D341Med (cell line): ENCODE measurements at places on chromosomes 4 and X.

- no peak for DNase-seq
These were observed 115.1 kb upstream of the PITX2 start for GRCh38 chr4:110737931-110738330.

DNA sequence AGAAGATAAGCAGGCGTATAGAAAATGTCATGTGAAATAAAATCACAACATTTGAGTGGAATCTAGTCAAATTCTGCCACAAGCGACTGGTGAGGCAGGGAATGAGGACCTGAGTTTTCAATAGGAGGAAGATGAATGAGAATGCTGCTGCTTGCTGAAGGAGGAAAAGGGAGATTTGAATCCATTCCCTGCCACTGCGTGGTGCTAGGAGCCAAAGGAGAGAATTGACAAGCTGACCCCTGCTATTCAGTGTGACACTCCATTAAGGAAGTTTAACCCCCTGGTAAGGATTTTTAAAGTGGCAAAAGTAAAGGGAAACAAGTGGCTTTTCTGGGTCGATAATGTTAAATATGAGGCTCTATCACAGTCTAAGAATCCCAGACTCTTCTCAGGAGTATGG lies 314.0 kb downstream of the NAF1 start:
- DNase-seq = no peak

- DNase-seq = no peak
These were observed 65.6 kb downstream of the RAB40A start for GRCh38 chrX:103453655-103454054.

GRCh38 chr4:33477715-33478114 lies 2757.5 kb downstream of the PCDH7 start:
- no peak for DNase-seq

- DNase-seq = no peak
These were observed 188.4 kb downstream of the SLC7A11 start for GRCh38 chr4:138053641-138054301.

DNA sequence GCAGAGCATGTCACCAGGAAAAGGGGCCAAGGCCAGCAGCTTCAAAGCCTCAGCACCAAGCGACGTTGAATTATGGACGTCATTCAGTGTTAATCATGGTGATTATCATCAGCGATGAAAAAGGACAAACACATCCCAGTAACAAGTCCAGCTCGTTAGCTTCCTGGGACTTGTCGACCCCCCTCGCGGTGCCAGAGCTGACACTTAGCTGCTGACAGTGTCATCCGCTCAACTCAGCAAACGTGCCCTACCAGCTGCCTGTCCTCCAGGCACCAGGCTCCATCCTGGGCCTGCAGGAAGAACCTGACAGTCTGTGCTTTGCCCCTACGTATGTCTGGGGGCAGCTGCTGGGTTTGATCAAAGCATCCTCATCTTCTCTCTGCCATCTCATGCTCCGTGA lies 137.0 kb upstream of the PSAPL1 start:
- no peak for DNase-seq

GRCh38 chr4:1795299-1796195 lies 2.5 kb downstream of the FGFR3 start:
- DNase-seq = peak; percentile 62

DNA sequence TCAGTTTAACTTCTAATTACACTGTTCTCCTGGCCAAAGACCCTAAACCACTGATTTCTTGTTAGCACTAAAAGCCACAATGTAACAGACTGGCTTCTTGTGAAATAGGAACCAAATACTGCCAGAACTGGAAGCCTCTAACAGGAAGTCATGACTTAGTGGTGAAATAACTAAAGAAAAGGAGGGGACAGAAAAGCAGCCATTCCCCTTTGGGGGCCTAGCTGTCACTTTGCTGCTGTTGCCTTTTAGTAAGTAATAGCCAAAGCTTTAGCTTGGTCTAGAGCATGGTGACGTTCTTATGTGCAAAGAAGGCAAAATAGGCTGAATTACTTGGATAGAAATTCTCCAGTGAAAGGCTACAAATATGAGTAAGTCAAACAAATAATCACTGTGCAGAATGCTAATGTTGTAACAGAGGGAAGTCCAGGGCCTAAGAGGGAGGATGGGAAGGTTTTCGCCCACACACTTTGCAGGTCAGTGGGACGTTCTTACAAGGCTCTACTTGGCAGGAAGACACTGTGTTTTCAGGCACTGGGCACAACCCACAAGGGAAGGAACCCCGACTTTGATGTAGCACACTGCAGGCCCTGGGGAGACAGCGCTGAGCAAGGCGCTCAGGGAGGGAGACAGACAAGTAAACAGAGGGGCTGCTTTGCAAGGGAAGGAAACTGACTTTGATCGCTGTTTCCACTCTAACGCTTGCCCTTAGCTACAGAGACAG lies 16.7 kb downstream of the GAB3 start:
- no peak for DNase-seq

- DNase-seq = no peak
These were observed 17.8 kb downstream of the TBC1D1 start for GRCh38 chr4:37908488-37909331.

DNA sequence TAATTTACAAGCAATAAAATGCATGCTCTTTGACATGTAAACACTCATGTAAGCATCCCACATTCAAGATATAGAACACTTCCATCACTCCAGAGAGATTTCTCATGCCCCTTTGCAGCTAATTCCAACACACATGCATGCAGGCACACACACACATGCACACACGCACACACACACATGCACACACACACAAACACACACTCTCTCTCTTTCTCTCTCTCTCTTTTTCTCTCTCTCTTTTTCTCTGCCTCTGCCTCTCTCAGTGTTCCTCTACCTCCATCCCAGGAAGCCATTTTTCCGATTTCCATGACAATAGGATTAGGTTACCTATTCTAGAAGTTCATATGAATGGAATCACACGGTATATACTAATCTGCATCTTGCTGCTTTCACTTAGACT lies 11.9 kb upstream of the SOD3 start:
- DNase-seq = no peak

- no peak for DNase-seq
These were observed 97.2 kb upstream of the MAD2L1 start for GRCh38 chr4:120163895-120164294.

DNA sequence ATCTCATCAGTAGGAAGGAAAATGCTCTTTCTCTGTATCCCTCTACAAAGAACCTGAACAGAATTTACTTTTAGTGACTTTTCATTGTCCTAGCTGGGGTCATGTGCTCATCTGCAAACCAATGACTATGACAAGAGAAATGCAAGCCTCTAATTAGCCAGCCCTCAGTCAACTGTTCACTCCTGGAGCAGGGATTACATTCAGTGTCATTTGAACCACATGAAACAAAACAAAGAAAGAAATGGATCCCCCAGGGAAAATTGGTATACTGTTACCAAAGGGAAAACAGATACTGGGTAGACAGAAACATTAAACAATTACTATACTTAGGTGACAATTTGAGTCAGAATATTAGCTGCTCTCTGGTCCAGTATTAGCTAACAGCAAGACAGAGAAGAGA lies 173.6 kb downstream of the RCHY1 start:
- no peak for DNase-seq

DNA sequence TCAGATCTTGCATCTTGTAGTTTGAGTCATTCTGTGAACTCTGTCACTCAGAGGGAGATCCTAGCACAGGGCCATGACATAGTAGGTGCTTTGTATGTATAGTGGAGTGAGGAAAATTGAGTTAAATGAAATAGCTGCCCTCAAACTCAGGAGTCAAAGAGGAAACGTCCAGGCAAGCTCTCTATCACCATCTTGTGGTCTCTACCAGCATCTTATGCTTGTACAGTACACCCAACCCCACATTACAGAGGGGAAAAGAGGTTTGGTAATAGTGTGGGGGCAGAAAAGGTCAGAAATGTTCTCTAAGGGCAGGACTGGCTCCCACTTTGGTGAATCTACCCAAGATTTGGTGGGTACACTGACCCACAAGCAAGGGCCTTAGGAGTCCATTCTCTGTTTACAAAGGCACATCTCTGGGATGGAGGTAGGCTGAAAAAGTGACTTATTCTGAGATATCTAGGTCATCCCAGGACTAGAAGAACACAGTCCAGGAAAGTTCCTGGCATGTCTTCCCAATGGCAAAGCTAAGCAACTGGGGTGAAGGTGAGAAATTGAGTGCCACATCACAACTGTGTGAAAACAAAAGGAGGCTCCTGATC lies 131.8 kb downstream of the OR13H1 start:
- peak; percentile 38 for DNase-seq

GRCh38 chr4:7529368-7530080 lies 94.8 kb upstream of the PSAPL1 start:
- DNase-seq = no peak

DNA sequence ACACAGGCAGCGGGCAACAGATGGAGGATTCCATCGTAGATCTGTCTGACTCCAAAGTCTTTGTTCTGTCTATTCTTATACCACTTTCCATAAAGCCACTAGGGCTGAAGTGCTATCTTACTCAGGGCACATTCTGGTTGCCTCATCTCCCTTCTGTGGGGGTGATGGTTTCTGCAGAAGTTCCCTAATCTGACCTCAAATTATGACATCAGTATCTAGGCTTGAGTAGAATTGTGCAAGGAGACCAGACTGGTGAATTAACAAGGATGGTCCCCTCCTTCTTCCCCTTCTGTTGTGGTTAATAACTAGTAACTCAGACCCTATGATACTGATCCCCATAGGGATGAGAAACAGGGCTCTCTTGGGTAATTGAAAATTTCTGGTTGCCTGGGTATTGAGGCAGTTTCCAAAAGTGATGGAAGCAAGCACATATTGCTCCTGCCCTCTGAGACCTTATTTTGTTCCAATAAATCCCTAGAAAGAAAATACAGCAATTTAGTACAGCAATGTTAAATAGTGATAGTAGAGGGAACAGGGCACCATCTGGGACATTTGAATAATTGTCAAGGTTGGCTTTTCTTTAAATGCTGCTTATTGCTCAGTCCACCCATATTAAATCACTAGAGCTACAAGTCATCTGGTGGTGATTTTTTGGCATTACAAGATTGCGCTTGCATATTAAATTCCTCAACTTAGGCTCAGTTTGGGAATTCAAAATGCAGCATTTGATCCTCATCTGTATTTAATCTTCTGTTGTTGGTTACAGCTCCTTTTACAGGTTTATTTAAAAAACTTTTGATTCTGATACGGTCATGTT lies 57.3 kb upstream of the AP1S2 start:
- DNase-seq = no peak

- no peak for DNase-seq
These were observed 54.1 kb downstream of the CCNI start for GRCh38 chr4:77021614-77022089.

GRCh38 chr4:100876546-100876945 lies 358.7 kb upstream of the EMCN start:
- DNase-seq = no peak

GRCh38 chr4:15740764-15741404 lies 37.2 kb upstream of the CD38 start:
- DNase-seq = no peak

- no peak for DNase-seq
These were observed 1989.0 kb downstream of the C4orf33 start for GRCh38 chr4:131084997-131085396.

DNA sequence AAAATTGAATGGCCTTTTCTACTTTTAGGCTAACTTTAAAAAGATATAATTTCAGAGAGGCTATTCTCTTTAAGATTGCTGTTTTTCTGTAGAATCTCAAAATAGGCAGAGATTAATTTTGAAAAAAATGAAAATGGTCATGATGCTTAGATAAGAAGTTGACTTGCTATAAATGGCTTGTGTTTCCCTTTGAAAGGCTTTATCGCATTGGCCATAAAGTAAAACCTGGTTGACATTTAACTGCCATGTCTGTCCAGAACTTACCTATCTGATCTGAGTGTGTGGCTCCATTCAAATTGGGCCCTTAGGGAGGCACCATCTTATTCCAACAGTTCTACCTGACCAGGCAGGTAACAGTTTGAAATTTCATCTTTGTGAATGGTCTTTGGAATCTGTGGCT lies 56.1 kb downstream of the AFF2 start:
- DNase-seq = no peak

GRCh38 chr4:24112466-24112865 lies 222.6 kb upstream of the PPARGC1A start:
- no peak for DNase-seq

DNA sequence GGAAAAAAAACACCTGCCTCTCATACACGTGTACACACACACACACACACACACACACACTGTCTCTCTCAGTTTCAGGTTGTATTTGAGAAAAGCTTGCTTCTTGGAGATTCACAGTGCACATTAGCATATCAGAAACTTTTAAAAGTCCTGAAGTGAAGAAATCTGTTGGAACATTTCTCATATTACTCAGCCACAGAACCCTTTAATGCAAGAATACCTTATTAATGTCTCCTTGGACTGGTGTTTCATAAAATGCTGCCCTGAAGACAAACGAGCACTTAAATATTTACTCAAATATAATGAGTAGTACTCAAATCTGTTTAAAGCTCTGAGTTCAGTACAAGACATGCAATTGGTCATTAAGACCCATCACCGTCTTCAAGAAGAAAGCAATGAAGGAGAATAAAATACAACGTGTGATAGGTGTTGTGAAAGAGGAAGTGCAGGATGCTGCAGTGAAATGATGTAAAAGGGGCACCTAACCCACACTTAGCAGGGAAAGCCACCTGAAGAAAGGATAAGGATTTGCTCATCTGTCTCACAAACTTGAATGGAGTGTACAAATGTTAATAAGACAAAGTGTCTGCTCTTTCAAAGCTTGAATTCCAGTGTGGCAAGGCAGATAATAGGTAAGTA lies 57.0 kb downstream of the DCLK2 start:
- DNase-seq = no peak

GRCh38 chr4:168101026-168101425 lies 8.7 kb downstream of the ANXA10 start:
- no peak for DNase-seq

- DNase-seq = no peak
These were observed 116.4 kb downstream of the ANAPC4 start for GRCh38 chr4:25493466-25493865.
